Activated CD4-positive, alpha-beta T cell treated with anti-CD3 and anti-CD28 coated beads for 4 hours (primary cell): ENCODE measurements at places on chromosomes 2 and 18.

- DNase-seq = no peak
Observed at GRCh38 chr2:96762529-96763311, 2.0 kb downstream of the CNNM4 start.

GRCh38 chr2:233982421-233983121 lies 65.4 kb downstream of the TRPM8 start:
- DNase-seq = no peak

DNA sequence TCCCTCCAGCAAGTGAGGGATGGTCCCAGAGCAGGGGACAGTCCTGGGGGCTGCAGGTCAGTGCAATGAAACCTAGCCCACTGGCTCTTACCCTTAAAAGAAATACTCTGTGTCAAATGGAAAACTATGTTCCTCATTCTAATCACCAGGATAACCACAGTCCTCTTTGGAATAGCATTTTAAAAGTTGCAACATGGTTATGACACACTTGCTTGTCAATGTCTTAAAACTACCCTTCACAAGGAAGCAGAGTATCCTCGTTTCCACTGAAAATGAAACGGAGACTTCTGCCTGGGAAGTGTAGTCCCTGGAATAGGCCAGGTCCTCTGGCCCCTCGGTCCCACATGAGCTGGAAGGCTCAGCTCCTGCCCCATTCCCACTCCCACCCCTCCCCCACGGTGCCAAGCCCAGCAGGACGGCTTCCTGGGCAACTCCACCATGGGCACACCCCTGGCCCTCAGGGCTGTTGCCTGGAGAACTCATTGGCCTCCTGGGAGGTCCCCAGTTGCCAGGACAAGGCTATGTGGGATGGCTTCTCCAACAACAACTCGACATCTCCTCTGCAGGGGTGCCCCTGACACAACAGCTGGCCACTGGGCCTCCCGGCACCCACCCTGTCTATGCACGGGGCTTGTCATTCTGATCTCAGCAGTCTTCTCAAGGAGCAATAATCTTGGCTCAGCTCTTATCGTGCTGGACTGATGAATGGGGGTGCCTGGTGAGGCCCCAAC lies 38.3 kb upstream of the ST3GAL5 start:
- DNase-seq = no peak

DNA sequence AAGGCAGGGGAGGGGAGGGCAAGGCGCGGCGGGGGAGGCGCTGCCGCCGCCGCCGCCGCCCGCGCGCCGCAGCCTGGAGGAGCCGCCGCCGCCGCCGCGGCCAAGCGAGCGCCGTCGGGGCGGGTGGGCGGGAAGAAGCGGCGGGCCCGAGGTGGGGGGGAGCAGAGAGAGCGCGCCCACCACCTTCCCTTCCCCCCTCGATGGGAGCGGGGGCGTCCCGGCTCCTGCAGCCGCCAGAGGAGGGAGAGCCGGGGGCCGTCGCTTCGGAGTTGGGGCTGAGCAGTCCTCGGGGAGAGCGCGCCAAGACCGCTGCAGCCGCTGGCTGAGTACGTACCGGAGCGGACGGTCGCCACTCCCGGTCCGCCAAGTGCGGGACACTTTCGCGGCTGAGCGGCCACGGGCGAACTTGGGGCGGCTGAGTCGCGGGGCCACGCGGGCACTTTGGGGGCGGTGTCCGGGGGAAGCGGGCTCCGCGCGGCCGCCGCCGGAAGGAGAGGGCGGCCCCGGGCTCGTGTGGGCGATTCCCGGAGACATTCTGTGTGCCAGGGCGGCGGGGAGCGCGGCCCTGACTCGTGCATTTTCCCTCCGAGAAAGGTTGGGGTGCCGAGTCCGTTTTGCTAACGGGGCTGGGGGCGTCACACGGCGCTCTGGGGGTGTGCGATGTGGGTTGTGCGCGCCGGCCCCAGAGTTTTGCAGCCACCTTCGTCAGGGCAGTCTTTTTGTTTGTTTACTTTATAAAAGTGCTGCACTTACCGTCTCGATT lies at the start of gene NAB1:
TSS of gene NAB1 (plus strand) at position 49 of the 763 bp plus-strand sequence. CDS start 10,094 bp downstream, outside the sequence.
- peak; percentile 78 for DNase-seq

GRCh38 chr18:499776-500631 lies 497 bp downstream of the COLEC12 start:
- DNase-seq = no peak

DNA sequence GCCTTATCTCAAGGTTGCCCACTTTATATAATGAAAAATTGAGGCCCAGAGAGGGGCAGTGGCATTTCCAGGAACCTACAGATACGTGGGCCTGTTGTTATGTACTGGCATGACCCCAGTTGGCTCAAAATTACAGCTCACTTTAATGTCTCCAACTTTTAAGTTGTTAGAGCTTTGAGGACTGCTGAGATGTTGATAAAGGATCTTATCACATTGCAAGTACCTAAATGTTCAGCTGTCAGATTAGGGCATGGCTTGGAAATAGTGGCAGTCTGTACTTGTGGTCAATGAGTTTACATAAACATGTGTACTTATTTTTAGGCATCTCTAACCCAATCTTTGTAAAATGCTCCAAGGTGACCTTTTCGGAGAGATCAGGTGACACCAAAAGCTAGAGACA lies 14.6 kb downstream of the SLC4A5 start:
- DNase-seq = no peak

GRCh38 chr2:166112193-166112605 lies 15.6 kb downstream of the SCN1A start:
- DNase-seq = no peak

DNA sequence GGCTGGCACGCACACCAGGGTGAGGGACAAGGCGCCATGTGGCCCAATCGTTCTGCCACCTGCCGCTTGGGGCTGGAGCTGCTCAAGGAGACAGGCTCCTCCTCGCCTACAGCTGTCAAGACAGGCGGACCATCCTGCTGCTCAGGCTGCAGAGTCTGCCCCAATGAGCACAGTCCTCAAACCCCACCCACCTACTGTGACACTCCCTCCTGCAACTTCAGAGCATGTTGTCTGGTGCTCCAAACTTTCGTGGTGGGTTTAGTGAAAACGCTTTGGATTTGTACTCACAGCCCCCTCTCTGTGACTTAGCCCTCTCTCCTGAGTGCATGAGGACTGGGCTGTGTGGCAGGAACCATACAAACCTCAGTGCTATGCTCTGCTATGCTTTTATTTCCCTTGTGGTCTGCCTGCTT lies 23.2 kb upstream of the SLC35F6 start:
- DNase-seq = no peak

GRCh38 chr18:45856531-45856930 lies 31.1 kb downstream of the SIGLEC15 start:
- DNase-seq = no peak

DNA sequence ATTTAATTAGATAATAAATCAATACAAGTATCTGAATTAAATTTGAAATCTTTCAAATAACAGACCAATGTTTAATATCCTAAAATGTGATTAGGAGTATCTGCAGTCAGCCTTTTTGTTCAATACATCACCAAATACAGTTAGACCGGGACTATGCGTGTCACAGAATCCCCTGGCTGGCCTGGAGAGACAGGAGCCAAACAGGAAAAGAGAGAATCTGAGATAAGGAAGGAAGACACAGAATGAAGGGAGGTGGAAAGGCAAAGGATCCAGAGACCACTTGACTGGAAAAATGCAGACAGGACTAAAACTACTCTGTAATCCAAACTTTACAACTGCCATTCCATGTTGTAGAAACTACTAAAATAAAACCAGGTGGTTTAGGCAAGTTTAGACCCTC lies 66.3 kb downstream of the SIGLEC15 start:
- no peak for DNase-seq

DNA sequence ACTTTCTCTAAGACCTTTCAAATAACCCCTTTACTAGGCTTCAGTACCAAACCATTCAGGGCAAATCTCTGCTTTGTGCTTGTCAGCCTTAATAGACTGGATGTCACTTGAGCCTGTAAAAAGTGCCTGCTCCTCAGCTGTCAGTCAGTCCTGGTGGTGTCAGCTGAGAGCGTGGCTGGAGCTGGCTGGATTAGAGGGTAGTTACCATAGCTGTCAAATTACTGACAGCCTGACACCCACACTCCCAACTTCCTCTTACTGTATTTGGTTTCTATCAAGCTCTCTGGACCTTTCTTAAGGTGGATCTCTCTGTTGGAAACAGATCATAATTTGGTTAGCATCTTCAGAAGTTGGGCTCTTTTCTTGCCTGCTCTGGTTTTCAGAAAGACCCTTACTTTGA lies 371.4 kb upstream of the ATP5MC3 start:
- no peak for DNase-seq

GRCh38 chr2:58686776-58687175 lies 445.7 kb upstream of the FANCL start:
- DNase-seq = no peak

DNA sequence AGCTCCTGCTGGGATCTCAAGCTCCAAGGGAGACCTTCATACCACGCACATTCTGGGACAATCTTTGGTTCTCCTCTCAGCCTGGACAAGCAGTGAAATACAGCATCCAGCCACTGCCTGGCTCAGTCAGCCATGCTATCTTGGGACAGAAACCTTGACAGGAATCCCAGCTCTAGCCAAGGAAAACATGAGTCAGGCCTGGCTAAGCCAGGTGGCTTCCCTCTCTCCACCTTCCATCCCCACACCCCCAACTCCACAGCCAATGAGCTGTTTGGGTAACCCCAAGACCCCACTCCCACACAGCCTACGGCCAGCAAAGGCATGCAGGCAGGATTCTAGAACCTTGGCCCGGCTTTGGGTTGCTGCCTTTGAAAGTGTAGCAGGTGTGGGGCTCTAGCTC lies 64.9 kb downstream of the MCFD2 start:
- DNase-seq = no peak

- DNase-seq = no peak
Observed at GRCh38 chr2:188527581-188527993, 235.9 kb downstream of the GULP1 start.

GRCh38 chr2:201057087-201057521 lies 14.4 kb downstream of the HYCC2 start:
- no peak for DNase-seq

DNA sequence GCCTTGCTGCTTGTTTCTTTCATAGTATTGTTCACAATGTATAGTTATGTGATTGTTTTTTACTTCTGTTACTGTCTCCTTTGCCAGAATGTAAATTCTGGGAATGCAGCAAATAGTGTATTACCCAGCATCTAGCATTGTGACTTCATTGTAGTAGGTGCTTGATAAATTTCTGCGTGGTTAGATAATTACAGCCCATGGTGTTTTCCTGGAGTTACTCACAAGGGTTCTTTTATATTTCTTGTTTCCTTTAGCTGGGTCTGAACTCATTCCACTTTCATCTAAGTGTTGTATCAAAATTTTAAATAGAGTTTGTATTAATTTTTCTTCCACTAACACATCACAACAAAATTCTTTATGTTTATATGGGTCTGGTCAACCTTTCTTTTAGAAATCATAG lies 132.6 kb downstream of the MAP4K4 start:
- no peak for DNase-seq

GRCh38 chr18:50494569-50494968 lies 65.3 kb upstream of the MAPK4 start:
- no peak for DNase-seq

DNA sequence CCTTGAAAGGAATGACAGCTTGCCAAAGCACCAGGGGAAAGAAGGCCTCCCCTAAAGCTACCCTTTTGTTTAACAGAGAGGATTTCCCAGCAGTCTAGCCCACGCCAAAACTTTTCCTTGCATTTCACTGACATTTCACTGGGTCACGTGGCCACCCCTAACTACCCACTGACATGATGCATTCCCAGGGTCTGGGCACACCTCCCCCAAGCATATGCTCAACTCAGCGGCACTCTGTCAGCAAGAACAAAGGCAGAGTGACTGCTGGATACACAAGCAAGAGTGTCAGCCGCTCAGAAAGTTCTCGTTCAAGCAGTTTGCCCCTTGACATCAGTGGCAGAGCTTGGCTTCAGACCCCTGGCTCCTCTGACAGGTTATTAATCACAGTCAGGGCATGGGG lies 34.2 kb upstream of the MARCO start:
- no peak for DNase-seq

GRCh38 chr2:121147766-121148165 lies 137.2 kb downstream of the TFCP2L1 start:
- DNase-seq = no peak

- no peak for DNase-seq
Observed at GRCh38 chr2:6846967-6847681, 18.6 kb downstream of the CMPK2 start.

GRCh38 chr2:223238301-223238700 lies 186.3 kb downstream of the KCNE4 start:
- DNase-seq = no peak

- DNase-seq = no peak
Observed at GRCh38 chr2:119352357-119352756, 14.3 kb downstream of the C2orf76 start.

- no peak for DNase-seq
Observed at GRCh38 chr18:39685303-39685902, 2119.8 kb upstream of the CELF4 start.

- no peak for DNase-seq
Observed at GRCh38 chr18:48408727-48409590, at the start of gene ZBTB7C. ZBTB7C (minus strand) TSS chr18:48409383.

GRCh38 chr2:124571836-124572235 lies 546.7 kb downstream of the CNTNAP5 start:
- no peak for DNase-seq

DNA sequence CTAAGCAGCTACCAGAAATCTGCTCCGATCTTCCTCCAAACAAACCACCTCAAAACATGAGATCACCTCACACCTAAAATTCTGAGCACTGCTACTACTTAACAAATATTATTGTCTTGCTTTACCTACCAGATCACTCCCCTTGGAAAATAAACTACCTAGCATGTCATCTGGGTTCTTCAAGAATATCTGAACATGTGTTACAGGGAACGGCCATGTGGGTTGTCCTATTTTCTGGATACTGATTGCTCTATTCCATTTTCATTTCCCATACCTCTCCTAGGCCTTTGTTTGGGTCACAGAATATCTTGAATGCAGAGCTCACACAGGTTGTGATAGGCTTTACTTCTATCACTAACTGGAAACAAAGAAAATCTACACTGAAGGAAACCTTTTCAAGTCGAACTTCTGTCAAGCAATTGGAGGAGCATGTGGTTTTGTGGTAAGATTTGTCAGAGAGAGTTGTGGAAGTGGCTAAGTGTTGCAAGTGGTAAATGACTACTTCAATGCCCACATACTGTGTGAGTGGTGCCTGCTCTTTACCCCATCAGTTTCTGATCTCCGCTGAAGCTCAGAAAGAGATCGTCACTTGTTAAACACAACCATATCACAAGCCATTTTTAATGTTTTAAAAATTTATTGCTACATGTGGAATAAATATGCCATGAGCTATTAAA lies 739.1 kb upstream of the ZEB2 start:
- DNase-seq = no peak

GRCh38 chr2:26591619-26592505 lies 49.3 kb downstream of the CIB4 start:
- DNase-seq = no peak

- DNase-seq = peak; percentile 9
Observed at GRCh38 chr2:129923265-129924091, 56.0 kb upstream of the RAB6C start.
